ENCODE measurements at places on chromosomes 13 and 19.

DNA sequence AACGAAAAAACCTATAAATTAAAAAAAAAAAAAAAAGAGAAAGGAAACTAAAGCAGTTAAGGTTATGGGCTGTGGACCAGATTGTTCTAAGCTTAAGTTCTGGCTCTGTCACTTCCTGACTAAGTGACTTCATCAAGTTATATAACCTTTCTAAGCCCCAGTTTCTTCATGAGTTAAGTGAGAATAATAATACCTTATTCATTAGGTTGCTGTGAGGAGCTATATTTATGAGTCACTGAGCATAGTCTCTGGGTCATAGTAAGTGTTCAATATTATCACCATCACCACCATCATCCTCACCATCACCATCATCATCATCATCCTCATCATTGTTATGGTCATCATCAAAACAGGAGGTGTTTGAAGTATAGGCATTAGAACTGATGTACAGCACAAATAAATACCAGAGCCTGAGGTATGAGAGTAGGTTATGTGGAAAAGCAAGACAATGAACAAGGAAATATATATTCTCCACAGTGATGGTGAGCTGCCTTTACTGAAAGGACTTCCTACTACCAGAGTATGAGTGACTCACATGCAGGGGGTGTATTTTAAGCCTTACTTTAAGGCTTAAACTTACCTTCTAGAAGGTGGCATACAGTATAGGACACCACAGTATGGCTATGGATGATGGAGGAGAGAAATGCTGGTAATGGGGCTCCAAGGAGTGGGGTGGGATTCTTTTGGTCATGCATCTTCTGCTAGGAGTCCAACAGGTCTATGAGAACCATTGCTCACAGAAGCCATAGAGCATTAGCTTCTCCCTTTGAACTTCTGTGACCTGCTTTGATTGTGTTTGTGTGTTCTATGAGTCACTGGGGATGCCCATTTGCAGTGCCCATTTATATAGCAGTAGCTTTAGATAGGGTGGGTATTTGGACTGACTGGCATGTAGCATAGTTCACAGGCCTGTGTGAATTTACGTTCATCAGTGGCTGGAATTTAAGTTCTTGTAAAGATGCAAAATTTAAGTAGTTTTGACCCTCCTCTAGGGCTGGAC lies 104.4 kb downstream of the KLF5 start:
- no peak for DNase-seq

GRCh38 chr13:110506859-110507566 lies 54.5 kb downstream of the RAB20 start:
- no peak for DNase-seq

DNA sequence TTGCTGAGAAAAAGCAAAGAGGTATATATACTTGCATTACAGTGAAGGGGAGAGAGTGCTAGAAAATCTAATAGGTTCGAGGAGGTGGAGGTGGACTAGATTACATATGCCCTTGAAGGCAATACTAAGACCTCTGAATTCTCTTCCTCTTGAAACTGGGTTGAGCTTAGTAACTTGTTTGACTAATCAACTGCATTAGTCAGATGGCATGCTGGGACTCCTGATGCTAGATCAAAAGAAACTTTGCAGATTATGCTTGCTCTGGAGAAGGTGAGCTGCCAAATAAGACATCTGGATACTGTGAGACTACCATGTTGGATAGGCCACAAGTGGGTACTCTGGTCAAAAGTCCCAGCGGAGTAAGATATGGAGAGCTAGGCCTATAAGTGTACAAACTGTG lies 331.3 kb downstream of the KLF5 start:
- DNase-seq: no peak

DNA sequence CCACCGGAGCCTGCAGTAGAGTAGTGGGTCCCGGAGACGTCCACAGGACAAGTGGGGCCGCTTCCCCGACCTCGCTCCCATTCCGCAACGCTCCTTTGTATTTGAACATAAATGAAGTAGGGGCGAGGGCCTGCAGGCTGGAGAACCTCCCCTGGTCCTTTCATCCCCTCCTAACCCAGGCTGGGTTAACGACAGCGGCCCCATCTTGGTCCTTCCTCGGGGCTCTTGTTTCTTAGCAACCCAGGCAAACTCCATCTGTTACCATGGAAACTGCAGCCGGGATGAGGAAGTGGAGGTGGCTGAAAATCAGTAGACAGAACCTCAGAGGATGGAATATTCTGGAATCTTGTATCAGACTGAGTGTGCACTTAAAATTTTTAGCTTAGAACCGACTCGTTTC lies 132.6 kb upstream of the USP29 start:
- DNase-seq: no peak

DNA sequence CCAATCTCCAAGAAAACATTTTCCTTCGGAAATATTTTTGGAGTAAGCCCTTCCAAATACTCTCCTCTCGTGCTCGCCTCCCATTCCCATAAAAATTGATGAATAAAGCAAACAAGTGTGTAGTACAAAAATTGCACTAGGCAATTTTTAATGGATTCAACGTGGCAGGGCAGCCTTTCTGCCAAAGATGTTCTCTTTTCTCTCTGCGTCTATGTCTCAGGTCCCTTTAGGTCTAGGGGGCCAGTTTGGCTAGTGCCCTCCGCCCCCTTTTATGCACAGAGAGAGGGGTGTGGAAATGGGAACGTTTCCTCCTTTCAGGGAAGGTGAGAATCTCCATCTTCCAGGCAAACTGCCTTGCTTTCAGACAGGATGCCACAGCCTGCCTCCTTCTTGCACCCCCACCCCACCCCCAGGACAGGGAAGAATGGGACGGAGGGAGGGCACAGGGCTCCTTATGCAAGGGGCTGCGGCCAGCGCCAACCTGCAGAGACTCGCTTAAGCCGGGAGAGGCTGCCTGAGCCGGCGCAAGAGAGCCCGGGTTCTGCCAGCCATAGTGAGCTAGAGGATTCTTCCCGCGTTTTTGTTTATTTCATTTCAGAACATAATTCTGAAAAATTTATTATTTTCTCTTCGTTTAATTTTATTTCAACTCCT lies 2.7 kb upstream of the ZIC2 start:
- DNase-seq: no peak

All from T-helper 2 cell treated with Interferon-gamma antibody and Interleukin-4, amounts not matched to agents 5 μg/mL and 100 μg/mL, for 36 hours (primary cell).